ENCODE measurements at places on chromosomes 2 and 18. TPM values are rescaled to one million over a fixed set of nuclear protein-coding genes. Genes with fewer than 3 reads are reported as not detected.
A peak's percentile ranks its signal among the peaks of the same experiment; 100 is the strongest.

DNA sequence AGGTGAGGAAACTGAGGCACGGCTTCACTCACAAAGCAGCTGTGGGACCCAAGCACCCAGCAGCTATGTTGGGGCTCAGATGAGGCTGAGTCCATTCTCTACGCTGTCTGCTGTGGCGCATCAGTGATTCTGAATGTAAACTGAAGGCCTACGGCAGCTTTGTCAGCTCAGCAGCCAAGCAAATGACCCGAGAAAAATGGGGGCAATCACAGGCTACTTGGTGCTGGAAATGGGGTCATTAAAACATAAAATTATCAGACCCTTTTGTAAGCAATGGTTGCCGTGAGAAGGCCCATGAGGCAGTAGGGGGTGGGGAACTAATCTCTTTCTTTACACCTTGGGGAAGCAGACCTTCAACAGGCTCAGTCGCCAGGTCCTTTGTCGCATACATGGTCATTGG lies 84.0 kb upstream of the ZCCHC2 start:
- DNase-seq, result no peak

- DNase-seq, result no peak
Observed at GRCh38 chr2:54755641-54756326, 32.3 kb downstream of the EML6 start.

DNA sequence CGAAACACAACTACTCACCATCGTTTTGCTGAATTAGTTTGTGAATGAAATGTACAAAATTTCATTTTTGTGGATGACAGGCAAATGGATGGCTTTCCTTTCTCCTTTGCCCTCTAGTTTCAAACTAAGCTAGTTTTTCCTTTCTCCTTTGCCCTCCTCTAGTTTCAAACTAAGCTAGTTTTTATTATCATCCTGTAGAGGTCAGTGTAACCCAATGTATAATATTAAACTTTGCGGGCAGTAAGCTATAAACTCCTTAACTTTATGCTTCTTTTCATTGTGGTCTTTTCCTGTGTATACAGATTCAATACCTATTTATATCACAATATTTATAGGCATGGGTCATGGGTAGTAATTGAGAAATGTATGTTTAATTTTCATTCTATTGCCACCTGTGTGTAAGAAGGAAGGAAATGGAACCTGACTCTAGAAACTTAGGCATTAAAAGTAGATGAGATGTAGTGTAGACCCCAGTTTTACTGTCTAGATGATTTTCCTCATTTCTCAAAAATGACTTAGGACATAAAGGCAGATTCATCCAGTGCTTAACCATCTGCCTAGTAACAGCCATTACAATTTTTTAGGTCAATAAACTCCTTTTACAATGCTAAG lies 58.1 kb downstream of the MAP3K19 start:
- DNase-seq, result peak; percentile 53

GRCh38 chr18:58310517-58310916 lies 266.5 kb downstream of the NEDD4L start:
- DNase-seq, result no peak

DNA sequence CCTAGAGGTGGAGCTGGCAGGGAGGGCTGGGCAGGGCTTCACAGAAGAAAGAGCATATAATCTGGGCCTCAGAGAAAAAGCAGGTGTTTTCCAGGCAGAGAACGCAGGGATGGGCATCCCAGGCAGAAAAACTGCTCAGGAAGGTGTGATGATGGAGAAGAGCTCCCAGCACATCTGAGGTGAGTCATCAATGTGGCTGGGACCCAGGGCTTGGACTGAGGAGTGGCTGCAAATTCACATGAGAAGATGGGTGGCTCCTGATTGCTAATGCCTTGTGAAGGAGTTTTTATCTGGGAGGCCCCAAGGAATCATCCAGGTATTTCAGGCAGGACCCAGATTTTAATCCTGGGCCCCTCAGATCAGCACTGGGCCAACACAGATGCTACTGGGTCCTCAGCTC lies 10.2 kb downstream of the IL1F10 start:
- peak; percentile 68 for DNase-seq

DNA sequence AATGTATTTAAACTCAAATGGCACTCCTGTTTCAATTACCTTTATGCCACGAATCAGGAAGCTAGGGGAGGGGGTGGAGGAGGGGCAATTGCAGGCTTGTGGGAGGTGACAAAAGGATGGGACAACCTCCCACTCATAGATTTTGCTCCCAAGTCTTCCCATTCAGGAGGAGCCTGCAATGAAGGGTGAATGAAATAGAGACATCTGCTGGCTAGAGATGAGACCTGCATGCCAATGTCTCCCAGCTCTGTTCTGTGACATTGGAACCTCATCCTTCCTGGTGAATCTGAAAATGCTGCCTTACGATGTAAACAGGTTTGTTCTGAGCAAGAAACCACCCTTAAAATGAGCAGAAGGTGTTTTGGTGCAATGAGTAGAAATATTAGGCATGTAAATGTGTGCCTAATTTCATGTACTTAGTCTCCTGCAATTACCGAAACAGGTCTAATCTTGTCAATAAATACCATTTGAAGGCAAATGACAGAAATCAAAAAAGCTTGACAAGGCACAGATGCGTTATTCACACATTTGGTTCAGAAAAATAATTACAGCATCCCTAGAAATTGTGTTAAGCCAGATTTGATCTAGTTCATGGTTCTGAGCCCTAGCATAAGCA lies 2.7 kb upstream of the PID1 start:
- peak; percentile 85 for DNase-seq

DNA sequence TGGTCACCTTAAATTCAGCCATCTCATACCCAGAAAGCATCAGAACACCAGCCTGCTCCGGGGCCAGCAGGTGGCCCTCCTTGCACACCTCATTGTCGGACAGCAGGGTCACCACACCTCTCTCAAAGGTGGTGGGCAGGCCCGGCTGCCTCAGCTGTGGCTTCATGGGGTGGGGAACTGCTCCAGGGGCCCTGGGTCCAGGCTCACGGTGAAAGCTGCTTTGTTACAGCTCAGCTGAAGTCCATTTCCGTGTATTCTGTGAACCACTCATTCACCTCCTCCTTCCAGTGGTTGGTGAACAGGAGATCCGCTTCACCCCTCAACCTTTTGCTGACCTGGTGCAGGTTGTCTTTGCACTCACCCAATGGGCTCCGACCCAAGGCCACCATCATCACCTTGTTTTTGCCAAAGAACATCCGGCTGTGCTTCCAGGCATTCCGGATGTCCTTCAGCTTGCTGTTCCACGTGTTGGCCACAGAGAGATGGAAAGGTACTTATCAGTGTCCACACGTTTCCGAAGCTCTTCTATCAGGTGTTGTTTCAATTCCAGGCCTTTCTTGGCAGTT lies 78.6 kb upstream of the LDLRAD4 start:
- no peak for DNase-seq

DNA sequence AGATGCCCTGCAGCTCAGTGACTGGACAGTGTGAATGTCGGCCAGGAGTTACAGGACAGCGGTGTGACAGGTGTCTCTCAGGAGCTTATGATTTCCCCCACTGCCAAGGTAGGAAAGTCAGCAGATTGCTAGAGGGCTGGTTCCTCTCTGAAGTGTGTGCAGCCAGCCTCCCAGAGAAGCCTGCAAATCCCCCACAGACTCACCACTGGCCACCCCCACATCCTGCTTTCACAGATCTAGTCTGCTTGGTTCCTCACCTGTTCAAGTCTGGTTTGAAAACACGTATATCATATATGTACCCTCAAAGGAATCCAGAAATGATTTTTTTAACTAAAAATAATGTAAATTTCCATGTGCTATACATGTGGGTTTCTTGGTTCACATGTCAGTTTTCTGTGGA lies 121.1 kb downstream of the LAMA3 start:
- no peak for DNase-seq

The ATP6V1B1 gene
- total RNA-seq, result not detected

The ARHGAP28 gene
- total RNA-seq, result 0.63 TPM

The LCLAT1 gene
- total RNA-seq, result 32.3 TPM

The MATN3 gene
- total RNA-seq, result 0.25 TPM

The CYTIP gene
- not detected for total RNA-seq

The CRYBA2 gene
- total RNA-seq, result not detected

The TMEM178A gene
- total RNA-seq, result 0.32 TPM

The SCYGR2 gene
- not detected for total RNA-seq
